RPMI8226 (cell line): ENCODE measurements at places on chromosomes 7 and 10.

DNA sequence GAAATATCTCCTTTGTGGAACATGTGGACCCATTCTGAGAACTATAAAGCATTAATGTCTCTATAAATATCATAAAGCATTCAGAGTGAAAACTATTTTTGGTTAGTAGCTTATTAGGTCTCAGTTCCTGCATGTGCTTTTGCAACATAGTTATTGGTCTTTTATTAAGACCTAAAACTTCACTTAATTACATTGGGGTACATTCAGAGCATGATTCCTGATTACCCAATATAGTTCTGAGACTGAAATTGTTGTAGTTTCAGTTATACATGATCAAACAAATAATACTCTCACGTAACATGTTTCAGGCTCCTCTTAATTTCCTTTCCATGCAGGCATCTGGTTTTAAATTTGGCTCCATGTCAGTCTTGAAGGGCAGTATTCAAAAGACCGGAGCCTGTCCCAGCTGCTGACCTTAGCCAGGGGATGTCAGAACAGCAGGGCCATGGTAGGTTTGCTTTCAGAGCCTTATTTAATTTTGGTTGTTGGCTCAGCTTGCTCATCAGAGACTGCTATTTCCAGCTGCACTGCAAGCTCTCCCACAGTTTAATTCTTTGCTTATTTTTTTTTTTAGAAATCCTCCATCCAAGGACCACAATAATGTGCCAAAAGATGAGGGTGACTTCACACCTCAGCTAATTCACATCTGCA, 447.8 kb upstream of the FZD8 start:
- no peak for DNase-seq

- no peak for DNase-seq
Observed at GRCh38 chr10:110818311-110819256, 53.1 kb upstream of the PDCD4 start.

DNA sequence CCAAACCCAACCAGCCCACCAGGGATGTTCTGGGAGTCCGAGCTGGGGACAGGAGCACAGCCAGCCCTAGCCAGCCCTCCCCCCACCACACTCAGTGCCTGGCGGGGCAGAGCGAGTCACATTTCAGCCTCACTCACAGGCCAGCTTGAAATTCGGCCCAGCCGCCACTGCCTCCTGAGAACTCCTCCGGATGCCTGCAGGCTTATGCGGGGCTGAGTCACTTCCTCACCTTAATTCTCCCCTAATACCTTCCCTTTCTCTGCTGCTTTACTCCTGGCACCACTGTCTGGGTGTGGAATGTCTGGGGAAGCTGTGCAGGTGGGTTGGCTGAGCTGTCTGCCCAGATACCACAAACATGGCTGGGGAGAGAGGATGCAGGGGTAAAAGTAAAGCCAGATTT, 22.6 kb upstream of the DLG5 start:
- DNase-seq = no peak

GRCh38 chr7:79774150-79774549, 320.7 kb upstream of the MAGI2 start:
- DNase-seq = no peak

GRCh38 chr7:52747817-52748216, 287.6 kb upstream of the POM121L12 start:
- no peak for DNase-seq

- DNase-seq = no peak
Observed at GRCh38 chr7:40162516-40162915, 27.7 kb downstream of the SUGCT start.

- no peak for DNase-seq
Observed at GRCh38 chr10:4792381-4792780, 33.6 kb upstream of the AKR1E2 start.

GRCh38 chr10:97821308-97822038, 28.2 kb upstream of the GOLGA7B start:
- no peak for DNase-seq

GRCh38 chr7:32256376-32256775, 186.2 kb upstream of the PDE1C start:
- DNase-seq = no peak

DNA sequence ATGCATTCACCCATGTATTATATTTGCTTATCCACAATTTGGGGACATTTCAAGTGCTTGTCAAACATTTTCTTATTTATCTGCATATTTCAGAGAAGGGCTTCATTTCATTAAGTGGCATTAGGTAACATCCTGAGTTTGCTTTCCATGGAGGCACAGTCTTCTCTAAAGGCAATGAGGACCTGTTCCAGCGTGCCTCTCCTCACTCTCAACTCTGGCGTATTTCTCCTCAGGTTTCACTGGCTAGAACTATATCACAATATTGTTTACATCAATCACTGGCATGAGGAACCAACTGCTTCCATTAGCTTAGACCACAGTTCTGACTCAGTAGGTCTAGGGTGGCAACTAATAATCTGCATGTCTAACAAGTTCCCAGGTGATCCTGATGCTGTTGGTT, 177.2 kb downstream of the TAX1BP1 start:
- DNase-seq = no peak

GRCh38 chr10:68202960-68203353, 29.0 kb downstream of the ATOH7 start:
- DNase-seq = no peak
